ENCODE measurements at places on chromosomes 5 and 9.

- DNase-seq: no peak
Observed at GRCh38 chr5:160048131-160048530, 39.2 kb downstream of the TTC1 start.

GRCh38 chr9:92746567-92747458 lies 17.8 kb downstream of the BICD2 start:
- DNase-seq: no peak

DNA sequence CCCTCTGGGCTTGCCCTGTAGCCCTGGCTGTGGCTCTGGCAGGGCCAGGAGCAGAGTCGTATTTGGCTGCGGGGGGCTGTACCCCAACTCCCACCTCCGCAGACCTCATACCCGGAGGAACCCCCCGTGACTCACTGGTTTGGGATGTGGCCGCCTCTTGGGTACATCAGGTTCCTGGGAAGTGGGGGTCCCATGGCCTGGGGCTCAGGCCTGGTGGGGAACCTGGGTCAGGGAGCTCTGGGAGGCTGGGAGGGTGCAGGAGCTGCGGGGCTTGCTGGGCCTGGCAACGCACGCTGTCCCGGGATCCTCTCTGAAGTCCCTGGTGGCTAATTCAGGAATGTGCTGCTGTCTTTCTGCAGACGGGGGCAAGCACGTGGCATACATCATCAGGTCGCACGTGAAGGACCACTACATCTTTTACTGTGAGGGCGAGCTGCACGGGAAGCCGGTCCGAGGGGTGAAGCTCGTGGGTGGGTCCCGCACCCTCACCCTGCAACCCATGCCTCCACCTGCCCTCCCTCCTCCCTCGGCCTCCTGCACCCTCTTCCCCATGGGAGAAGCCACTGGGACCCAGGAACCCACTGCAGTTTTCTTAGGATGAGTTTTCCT lies 2.4 kb downstream of the LCN1 start:
- no peak for DNase-seq

GRCh38 chr9:21803649-21804048 lies 1.2 kb downstream of the MTAP start:
- no peak for DNase-seq

DNA sequence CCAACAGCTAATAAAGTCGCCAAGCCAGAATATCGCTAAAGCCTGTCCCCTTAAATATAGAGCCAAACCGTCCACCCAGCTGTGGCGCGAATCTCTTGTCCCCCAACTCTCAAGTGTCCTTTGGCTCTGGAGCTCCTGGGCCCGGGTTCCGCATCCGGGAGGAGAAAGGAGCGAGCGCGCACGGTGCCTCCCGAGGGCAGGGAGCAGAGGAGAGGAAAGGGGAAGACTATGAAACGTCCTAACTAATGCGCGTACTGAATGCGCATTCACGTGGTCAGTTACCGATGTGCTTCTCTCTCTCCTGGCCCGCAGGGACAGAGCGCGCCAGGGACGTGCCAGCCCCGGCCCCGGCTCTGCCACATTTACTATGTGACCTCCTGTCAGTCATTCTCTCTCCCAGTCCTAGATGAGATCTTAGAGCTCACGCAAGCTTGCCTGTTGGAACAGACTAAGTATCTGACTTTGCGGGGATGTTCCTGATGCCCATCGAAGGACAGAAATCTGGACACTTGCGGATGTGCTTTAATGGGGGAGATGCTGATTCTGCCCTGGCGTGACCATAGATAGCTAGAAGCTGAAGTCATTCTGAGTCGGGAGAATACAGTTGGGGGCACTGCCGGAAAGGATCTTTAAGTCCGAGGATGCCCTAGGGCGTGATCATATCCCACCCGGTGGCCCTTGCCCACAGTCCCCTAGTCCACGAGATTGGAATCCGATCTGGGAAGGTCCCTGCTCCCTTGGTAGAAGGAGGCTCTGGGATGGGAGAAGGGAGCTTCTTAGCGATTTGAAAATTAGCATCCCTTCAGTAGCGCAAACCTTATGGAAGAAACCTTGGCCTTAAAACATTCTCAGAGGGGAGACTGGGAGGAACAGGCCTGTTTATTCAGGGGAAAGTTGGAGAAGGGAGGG lies 5.7 kb upstream of the EBF1 start:
- no peak for DNase-seq

- DNase-seq: no peak
Observed at GRCh38 chr5:169153405-169153804, 147.5 kb downstream of the SLIT3 start.

- DNase-seq: no peak
Observed at GRCh38 chr5:180673371-180674089, 24.1 kb upstream of the FLT4 start.

GRCh38 chr9:126673689-126674364 lies 60.1 kb downstream of the LMX1B start:
- no peak for DNase-seq

DNA sequence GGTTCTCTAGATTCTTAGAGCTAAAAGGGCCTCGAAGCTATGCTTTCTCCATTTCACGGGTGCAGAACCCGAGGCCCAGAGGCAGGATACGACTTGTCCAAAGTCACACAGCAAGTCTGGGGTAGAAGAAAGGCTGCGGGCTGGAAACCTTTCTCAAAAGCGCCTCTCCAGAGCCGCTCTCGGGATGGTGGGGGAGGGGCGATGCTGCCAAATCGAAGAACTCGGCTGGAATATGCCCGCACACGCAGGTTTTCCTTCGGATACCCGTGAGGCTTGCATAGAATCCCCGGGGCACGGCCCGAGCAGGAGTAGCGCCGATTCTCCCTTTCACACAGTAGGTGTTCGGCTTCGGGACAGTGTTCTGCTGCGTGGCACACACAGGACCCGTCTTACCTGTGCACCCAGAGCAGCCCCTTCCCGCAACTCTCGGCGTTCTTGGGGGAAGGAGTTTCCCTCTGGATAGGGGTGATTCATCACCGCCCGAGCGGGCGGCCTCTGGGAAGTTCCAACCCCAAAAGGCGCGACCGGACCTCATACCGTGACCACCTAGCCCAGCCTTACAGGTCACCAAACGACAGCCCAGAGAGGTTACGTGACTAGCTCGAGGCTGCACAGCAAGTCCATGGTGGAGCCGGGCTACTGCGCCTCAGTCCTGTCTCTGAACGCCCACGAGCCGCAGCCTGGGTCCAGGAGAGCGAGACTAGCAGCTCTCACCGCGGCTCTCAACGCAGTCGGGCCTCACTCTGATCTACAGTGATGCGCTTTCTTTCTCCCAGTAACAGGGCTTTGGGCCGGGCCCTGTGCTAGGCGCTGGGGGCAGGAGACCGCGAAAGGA lies 4.1 kb downstream of the PAX5 start:
- peak; percentile 14 for DNase-seq

DNA sequence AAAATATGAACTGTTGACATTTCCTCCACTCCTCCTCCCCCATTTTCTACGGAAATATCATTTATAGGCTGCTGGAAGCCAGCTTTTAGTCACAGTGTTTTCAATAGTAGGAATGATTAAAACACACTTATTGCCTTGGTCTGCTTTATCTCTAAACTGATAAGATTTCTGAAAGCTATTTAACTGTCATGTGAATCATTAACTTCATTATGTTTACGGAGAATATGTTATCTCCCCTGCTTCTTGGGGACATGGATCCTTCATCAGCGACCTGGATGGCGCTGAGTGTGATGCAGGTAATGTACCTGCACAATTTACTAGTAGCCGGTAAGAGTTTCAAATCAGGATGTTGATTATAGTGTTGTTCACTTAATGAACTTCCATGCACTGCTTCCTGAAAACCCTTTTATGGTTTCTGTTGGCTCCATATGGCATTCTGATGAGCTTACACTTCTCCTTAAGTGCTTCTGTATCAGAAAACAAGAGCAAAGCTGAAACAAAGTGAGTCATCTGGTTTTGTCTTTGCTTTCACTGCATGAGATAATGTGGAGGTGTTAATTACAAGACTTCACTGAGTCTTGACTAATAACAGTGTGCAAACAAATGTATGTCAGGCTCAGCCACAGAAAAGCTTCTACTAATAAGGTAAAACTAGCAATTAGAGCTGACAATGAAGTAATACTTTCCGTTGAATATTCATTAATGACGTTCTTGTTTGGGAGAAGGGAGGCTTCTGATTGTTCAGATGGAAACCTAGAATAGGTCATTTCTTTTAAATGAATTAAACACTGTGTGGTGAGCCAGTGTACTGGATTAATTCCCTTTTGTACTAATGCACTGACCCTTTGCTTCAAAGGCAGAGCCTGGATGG lies 162.4 kb upstream of the ZNF608 start:
- DNase-seq: no peak

DNA sequence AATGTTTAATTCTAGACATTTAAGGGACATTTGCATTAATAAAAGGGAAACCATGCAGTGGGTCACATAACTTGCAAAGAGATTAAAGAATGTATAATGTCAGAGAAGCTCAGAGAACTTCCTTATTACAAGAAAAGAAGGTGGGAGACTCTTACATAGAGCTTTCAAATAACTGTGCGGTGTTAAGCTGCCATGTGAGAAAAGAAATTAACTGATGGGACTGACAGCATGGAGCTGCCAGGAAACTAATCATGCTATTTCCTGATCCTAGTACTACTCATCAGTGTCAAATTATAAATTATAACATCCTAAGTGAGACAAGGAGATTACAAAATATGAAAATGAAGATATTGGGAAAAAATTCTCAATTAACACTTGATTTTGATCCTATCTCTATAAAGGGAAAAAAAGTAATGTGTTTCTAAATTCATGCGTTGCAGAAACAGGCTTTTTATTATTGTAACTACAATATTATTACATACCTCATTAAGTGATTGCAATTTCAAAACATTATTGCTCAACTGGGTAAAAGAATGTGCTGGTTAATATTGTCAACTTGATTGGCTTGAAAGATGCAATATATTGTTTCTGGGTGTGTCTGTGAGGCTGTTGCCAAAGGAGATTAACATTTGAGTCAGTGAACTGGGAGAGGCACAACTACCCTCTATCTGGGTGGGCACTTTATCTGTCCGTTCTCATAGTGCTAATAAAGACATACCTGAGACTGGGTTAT lies 609.5 kb upstream of the NUDT12 start:
- no peak for DNase-seq

- DNase-seq: no peak
Observed at GRCh38 chr5:39905356-39905755, 480.6 kb upstream of the DAB2 start.

GRCh38 chr5:84382363-84383295 lies 2.1 kb downstream of the EDIL3 start:
- peak; percentile 69 for DNase-seq

DNA sequence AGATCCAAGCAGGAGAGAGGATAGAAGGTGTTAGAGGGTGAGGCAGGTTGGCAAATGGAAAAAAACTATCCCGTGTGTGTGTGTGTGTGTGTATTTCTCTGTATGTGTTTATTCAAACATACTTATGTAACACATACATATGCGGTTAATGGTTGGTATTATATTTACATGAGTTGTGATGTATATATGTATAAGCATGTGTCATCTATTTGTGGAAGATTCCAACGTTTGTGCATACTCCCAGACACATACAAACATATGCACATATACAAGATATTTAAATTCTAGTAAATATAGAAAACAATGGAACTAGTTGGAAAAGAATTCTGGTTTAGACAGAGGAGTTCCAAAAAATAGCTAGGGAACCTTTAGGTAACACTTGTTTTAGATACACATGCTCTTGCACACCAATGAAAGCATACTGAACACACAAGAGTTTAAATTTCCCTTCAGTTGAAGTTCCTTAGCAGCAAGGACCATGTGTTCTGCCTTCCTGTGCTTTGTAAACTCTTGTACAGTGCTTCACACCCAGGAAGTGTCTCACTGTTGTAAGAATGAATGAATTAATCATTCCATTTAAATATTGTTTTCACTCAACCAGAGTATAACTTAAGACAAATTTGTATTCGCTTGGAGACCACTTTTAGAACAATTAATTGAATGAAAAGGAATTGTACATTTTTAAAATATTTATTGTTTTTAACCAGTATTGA lies 257.8 kb downstream of the FER start:
- DNase-seq: no peak

- no peak for DNase-seq
Observed at GRCh38 chr5:26237489-26237888, 800.9 kb downstream of the CDH9 start.

- no peak for DNase-seq
Observed at GRCh38 chr5:37532976-37533740, 154.0 kb downstream of the WDR70 start.

DNA sequence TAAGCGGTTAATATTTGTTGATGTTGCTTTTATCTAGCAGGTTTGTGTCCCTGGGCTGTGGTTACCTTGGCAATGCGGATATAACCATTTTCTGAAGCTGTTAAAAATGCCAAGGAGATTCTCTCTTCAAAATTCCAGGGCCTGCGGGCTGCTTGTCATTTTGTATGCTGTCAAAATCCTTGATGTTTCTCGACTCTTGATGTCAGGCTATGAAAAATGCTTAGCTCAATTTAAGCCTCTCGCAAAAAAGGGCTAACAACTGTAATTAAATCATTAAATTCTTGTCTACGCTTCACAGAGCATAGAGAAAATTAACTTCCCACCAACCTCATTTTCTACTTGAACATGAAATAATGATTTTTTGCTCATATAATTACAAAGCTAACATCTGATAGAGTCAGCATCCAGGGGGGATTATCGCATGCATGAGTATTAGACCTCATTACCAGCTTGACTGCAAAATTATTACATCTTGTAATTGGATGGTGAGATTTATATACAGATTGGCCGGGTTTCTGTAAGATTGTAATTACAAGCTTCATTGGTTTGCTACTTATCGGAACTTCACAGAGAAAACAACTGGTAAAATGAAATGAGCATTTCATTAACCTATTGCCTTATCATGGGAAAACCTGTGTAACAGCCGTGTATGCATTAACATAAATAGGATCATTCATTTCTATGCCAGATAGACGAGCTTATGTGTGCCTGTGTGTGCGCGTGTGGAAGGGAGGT lies 83.1 kb upstream of the IRX1 start:
- no peak for DNase-seq

DNA sequence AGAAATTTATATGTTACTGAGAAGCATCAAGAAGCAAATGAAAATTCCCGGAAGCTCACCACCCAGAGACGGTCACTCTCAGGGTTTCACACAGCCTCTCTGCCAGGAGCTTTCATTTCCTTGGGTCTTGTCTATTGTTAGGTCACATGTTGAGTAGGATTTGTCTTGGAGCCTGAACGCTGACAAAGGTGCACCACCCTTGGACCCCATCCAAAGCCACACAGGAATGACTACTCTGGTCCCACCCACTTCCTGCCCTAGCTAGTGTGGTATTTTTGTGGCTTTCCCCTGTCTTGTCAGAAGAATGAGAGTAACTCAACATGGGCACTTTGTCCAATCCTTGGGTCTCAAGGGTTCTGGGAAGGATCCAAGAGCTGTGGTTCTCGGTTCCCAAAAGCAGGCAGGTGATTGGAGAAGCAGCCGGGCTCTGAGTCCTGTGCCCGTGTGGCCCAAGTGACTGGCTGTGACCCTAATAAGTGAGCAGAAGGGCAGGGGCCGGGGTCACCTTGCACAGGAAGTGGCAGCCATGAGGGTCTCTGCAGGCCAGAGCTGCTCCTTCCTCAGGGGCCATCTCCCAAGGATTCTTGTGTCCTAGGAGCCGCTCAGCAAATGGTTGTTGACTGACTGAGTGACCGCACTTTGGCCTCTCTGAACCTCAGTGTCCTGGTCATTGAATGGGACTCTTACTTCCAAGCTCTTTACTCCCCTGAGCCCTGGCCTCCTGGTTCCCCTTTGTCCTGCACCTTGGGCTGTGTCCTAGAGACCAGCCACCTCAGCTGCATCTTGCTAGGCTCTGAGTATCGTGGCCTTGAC lies 6.9 kb downstream of the FGD3 start:
- DNase-seq: no peak

GRCh38 chr5:176169393-176170063 lies 68.7 kb upstream of the SIMC1 start:
- DNase-seq: no peak
